ENCODE measurements at places on chromosomes 2 and 18.

DNA sequence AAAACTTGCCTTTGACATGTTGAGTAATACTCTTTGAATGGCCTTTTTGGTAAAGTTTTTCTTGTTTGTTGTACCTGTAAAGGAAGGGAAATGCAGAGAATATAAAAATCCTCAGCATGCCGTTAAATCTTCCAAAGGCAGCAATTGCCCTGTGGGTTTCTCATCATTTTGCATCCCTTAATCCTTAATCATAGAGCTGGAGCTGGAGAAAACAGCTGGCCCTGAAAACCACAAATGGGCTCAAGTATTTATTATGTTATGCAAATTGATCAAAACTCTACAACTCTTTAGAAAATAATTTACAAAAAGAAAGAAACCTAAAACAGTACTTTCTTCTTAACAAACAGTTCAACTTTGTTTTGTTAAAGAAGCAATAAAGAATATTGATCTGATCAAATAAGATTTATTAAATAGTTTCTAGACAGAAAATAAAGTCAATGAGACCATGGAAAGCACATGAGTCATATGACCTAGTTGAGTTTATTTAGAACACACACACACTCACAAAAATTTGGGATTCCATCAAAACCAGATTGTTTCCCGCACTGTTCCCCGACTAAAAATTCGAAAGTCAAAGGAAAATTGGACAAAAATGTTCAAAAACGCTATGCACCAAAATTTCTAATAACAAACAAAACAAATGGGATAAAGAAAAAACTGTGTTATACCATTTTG is 309.0 kb downstream of the GULP1 start:
- DNase-seq = no peak

DNA sequence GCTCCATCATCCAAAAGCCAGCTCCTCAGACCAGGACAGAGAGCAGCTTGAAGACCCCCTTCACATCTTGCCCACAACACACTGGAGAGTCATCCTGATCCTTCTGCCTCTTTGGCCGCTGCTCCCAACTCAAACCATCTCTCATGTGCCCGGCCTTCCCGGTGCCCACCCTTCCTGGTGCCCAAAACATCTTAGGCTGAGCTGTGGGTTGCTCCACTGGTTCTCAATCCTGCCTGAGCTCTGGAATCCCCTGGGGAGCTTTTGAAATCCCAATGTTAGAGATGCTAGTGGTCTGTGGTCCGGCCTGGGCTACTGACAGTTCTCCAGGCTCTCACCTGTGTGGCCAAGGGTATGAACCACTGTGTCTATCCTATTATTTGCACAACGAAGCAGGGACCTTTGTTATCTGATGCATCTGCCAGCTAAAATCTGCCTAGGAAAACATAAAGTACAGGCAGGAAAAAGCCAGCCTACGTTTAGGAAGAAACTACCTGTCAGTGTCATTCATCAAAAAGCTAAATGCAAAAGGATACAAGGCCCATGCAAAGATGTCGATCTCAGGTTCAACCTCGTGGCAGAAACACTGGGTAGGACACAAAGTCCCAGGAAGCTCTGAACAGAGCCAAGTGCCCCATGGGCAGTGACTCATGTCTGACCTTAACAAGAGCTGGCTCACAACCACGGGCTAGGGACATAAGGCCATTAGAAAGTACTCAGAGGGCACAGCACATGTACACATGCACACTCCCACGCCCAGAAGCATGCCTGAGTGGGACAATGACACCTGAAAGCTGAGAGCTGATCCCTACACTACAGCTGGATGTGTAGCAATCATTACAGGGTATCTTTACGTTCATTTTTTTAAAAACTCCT is 30.8 kb downstream of the TBC1D8 start:
- DNase-seq = no peak

DNA sequence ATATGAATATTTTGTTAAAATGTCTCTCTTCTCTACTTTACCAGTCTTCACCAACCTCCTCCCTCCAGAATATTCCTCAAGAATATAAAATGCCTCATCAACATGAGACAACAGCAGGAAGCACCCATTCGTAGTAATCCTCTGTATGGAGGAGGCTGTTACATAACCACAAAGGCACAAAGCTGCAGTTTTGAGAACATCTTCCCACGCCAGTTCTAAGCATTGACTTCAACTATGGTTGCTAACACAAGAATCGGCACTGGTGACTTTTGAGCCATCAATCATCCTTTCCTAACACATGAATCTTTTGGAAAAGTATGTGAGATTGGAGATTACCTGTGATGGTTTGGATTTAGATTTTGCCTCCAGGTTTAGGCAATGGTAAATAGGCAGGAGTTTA is 54.9 kb upstream of the CYP1B1 start:
- no peak for DNase-seq

DNA sequence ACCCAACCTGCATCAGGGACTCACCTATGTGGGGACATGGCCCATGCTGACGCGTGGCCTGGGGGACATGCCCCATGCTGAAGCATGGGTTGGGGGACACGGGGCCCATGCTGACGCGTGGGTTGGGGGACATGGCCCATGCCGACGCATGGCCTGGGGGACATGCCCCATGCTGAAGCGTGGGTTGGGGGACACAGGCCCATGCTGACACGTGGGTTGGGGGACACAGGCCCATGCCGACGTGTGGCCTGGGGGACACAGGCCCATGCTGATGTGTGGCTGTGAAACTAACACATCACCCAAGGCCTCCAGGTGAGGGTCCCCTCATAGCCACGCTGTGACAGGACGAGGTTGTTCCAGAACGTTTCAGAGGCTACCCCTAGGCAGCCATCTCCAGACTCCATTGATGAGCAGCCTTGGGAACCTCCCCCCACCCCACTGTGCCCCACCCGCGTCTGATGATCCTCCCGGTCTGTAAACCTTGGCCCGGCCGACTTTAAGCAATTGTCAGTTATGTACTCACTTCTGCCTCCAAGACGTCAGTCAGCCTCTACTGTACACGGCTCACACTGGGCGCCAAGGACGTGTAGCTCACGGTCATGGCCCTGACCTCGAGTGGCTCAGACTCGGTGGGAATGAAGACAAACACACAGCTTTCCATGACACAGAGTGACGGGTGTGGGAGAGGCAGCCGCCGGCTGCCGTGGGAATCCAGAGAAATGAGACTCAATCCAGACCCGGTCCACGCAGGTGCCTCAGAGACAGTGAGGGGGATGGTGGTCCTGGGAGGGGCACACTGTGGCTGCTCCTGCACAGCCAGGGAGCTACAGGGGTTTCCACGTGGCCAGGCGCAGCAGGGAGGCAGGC is 50.2 kb upstream of the SLC66A3 start:
- no peak for DNase-seq

DNA sequence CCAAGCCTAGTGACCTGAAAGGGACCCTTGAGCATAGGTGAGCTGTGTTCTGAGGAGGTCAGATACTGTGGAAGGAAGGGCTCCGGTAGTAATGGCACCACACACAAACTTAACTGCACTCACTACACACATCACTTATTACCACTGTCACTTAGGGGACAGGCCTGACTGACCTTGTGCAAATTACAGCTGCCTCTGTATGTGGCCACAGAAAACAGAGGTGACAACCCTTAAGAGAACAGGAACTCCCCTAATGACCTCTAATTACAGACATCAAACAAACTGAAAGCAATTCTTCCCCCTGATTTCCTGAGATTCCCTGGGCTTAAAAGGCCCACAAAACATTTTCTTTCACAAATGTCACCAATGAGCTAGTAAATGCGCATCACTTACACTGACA is 360.6 kb downstream of the RND3 start:
- DNase-seq = no peak

DNA sequence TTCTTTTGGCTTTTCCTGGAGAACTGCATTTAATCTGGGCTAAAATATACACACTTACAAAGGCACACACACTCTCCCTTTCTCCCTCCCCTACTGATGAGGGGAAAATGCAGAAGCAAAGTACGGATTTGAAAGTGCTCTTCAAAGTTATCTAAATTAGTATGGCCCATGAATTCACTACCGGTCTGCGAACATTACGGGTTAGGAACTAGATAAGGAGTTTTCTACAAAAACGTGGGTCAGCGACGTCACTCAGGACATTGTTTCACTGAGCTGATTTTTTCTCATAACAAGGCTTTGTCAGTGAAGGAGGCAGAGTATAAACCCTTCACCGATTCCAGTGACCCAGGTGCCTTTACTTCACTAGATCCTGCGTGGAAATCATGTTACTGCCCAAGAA is 47.3 kb downstream of the COA5 start:
- no peak for DNase-seq

- DNase-seq = no peak
These were observed 31.6 kb upstream of the NABP1 start for GRCh38 chr2:191646163-191646902.

GRCh38 chr2:219918254-219918653 is 290.8 kb downstream of the SLC4A3 start:
- no peak for DNase-seq

DNA sequence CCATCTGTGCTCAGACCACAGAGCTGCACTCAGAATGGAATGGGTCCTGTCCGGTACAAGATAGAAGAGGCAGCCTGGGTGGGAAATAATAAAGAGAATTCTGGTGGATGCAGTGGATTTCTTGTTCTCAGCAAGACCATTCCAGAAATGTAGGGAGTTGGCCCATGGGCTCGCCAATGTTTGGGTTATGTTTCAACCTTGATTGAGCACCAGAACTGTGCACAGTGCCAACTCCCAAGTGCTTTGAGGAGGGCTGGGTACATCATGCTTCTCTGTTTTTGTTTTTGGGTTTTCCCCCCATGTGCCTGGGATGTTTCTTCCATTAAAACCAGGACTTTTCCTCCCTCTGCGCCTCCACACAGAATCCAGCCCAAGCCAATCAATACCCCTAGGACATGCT is 304.1 kb downstream of the TNS1 start:
- no peak for DNase-seq

- DNase-seq = no peak
These were observed 213.0 kb downstream of the PID1 start for GRCh38 chr2:229057976-229058553.

DNA sequence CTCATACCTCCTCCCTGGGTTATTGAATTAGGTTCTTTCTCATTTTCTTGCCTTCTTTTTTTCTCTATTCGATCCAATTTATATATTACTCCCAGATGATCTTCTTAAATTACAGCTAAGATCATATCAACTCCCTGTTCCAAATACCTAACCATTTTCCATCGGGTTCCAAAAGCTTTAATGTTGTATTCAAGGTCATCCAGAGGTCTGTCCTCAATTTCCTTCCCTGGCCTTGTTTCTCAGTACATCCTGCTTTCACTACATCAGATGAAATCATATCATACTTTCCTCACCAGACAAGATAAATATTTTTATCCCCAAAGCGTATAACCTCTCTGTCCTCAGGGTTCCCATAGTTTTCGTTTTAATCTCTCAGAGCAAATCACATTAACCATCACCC is 36.3 kb upstream of the GREB1L start:
- no peak for DNase-seq

GRCh38 chr18:55738483-55739114 is 150.6 kb upstream of the TCF4 start:
- no peak for DNase-seq

- DNase-seq = no peak
These were observed 49.3 kb upstream of the KCNH7 start for GRCh38 chr2:162887902-162888301.

DNA sequence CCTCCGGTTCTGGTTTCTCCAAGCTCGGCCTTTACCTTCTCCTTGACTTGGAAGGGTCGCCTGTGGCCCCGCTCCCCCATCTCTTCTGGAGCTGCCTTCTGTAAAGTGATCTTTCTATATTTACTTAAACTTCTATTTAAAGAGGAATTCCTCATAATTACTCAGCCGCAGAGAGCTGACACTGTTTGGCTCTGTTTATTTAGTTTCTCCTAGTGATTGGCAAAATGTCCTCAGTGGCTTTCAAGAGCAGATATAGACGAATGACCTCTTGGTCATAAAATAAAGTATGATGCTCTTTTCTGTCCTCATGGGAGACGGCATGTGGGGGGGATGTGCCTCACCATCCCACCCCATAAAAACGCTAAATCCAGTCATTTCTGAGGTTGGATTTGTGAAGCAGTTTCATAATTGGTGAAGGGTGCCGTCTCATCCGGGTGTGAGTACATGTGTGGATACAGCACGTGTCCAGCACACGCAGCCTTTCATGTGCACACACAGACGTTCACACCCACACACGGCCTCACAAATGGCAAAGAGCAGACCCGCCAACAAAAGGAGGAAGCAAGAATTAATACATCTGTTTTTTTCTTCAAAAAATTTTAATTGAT is 43.4 kb upstream of the SMAD7 start:
- no peak for DNase-seq

DNA sequence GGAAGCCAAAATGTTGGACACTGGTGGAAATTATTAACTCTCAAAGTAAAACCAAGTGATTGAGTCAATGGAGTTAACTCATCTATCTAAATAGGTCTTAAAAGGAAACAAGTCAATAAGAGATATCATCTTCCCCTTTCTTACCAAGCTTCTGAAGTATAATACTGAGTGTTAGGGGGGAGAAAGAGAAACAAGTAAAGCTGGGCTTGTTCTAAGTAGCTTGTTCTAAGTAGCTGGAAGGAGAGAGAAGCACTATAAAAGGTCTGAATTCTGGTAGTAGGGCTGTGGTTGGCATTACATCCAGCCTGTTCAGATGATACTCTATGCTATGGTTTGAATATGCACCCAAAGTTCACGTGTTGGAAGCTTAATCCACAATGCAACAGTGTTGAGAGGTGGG is 26.8 kb downstream of the YES1 start:
- DNase-seq = no peak

GRCh38 chr2:28510184-28510583 is 14.3 kb downstream of the PLB1 start:
- no peak for DNase-seq

Measured in NCI-H2081 treated with DMSO at 0.1 percent for 48 hours (cell line).